Mesothelial cell of epicardium (in vitro differentiated cells): ENCODE measurements at places on chromosomes 5 and 9.

GRCh38 chr9:111825468-111826145, 30.9 kb upstream of the SHOC1 start:
- DNase-seq = no peak

- DNase-seq = no peak
These were observed 6.9 kb downstream of the TAF7 start for GRCh38 chr5:141313711-141314110.

DNA sequence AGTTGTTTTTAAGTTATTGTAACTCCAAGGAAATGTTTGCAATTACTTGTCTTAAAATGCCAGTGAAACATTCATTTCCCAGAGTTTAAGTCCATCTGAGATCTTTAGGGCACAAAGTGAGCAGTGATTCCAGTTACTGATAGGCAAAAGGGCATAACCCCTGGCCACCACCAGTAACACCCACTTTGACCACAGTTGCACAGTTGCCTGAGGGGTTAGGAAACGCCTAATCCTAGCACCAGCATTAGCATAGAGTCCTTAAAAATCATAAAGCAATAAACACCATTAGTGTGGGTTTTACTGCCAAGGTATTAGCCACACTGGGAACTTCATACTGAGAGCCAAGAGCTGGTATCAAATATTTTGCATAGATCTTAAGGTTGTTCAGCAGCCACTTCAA, 143.9 kb downstream of the SNCAIP start:
- no peak for DNase-seq

GRCh38 chr9:122580360-122580759, 2.8 kb downstream of the OR1L8 start:
- no peak for DNase-seq

- DNase-seq = no peak
These were observed 16.3 kb upstream of the SHB start for GRCh38 chr9:38085308-38085707.

GRCh38 chr5:149956685-149957084, 3.9 kb upstream of the SLC26A2 start:
- no peak for DNase-seq

GRCh38 chr9:108951578-108951977, 17.4 kb downstream of the ABITRAM start:
- no peak for DNase-seq

DNA sequence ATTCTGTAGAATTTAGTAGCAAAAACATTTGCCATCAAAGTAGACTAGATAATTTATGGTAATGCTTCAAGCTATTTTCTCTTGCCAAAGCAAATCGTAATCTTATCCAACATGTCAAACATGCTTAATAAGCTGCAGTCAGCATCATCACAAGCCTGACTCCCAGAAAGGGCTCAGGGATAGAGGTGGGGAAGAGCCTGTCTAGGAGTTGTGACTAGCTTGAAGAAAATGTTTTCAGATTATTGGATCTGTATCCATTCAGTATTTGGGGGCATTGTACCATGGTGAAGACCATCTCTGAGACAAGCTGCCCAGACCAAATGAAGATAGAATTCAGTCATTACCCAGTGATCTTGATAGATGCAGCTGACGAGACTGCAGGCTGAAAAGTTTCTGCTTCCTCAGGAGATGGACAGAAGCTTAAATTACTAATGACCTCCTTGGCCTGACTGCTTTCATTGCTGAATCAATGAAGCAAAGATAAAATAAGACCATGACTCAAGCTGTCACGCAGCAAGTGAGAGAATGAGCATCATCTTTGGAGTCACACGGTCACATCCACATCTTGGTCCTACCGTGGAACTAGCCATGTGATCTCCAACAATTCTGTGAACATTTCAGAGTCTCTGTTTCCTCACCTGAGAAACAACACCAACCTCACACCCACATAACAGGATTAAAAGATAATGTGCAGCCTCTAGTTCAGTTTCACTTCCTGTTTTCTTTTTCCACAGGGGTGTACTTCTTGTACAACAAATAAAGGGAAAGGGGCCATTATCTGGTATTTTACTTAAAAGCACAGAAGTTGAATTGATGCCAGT, 9.4 kb downstream of the ERAP2 start:
- DNase-seq = no peak

DNA sequence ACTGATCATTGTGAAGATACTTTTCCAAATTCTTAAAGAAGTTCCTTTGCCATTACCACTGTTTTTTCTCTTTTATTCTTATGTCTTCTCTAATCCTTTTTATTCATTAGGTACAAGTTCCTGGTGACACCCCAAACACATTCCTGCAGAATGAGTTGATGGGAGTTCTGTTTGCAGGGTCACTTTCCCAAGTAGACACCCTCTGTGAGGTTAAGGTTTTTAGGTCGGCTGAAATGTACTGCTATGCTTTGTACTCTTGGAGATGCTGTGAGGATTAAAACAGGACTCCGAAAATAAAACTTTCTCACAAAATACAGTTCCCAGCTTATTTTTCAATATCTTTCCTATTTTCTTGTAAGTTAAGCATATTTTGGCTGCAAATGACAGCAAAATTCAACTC, 143.3 kb upstream of the TLE4 start:
- no peak for DNase-seq

DNA sequence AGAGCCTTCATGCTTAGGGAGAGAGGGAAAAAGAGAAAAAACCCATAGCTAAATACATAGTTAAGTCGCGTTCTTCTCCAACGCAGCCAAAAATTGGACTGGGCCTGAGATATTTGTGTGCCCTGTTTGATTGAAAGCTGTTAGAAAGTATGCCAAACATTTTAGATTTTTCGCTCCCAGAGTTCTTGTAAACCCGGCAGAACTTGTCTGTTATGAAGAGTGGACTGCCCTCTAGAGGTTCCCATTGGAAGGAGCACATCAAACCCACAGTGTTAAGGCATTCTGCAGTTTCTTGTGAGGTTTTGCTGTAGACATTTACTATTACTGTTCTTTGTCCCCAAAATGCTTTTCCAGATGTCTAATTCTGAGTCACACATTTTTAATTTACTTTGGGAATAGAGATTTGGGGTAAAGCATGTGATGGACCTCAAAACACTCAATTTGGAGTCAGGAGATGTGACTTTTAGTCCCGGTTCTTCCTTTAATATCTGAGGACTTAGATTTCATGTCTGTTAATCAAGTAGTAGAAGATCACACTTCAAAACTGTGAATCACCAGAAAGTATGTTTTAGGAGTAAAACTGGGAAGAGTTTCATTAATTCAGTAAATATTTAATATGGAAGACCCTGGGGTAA, 96.6 kb downstream of the PCSK1 start:
- peak; percentile 53 for DNase-seq

DNA sequence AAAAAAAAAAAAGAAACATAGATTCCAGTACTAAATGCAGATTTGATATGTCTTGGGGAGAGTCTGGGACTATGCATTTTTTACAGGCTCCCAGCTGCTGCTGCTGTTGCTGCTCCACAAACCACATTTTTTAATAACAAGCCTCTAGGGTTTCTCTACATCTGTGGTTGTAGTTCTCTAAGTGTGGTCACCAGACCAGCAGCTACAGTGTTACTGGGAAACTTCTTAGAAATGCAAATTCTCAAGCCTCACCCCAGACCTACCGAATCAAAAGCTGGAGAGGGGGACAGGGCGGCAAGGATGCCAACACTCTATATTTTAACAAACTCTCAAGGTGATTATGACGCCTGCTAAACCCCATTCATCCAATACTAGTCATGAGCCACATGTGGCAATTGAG, 293.4 kb upstream of the PTGER4 start:
- no peak for DNase-seq

GRCh38 chr9:125820100-125820804, 73.1 kb downstream of the PBX3 start:
- no peak for DNase-seq

- no peak for DNase-seq
These were observed 7.2 kb upstream of the SPOCK1 start for GRCh38 chr5:137506296-137506695.

GRCh38 chr5:37871023-37871815, 31.4 kb upstream of the GDNF start:
- DNase-seq = no peak

DNA sequence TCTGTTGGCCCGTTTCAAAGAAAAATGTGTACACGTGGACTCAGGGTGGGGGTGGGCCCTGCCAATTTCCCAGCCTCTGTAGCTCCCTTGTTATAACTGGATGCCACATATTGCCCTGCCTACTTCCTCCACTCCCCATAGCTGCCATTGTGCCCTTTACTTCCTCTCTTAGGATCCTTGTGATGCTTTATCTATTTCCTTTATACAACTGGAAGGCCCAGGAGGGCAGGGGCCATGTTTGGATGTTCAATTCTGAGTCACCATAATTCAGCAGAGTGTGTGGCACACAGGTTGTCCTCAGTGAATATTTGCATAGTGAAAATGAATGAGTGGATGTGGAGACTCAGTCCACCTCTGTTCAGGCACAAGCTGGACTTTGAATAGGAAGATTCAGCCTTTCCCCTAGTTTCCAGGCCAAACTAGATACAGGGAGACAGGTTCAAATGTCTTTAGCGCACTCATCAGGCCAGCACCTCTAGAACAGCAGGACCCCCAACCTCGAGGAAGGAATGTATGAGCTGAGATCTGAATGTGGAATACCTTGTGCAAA, 10.6 kb upstream of the FEM1C start:
- DNase-seq = no peak

DNA sequence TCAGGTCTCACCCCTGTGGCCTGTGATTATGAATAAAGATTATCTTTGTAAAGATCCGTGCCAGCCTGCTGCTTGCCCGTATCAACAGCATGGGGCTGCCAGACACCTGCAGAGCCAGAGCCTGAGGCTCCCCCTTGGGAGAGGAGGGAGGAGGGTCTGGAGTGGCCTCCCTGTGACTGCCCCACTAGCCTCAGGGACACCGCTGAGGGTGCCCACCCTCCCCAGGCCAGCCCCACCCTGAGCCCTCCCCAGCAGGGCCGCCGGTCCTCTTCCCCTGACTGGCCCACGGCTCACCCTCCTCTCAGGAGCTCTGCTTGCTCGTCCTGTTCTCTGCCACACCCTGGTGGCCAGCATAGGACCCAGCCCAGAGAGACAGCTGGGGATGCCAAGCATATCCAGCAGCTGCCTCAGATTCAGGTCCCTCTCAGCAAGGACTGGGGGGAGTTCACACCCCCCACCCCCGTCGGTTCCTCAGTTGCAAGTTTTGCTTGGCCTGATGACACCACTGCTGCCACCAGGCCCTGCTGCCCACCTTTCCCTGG, 1.9 kb downstream of the SSNA1 start:
- DNase-seq = no peak

DNA sequence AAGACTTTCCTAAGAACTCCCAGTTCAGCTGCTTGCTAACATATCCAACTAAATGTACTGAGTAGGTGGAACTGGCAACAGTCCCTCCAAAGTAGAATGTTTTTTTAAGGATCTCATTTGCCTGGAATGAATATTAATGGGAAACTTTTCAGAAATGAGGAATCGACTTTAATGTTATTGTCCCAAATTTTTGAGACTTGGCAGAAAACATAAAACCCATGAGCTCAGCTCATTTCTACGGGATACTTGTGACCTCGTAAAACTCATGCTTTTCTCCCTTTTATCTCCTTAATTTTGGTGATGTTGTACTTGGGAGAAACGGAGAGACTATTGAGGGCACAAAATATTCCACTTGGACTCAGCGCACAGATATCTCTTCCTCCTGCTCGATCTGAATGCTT, 296.8 kb downstream of the EBF1 start:
- DNase-seq = no peak

GRCh38 chr9:110114859-110115201, 93.1 kb downstream of the C9orf152 start:
- DNase-seq = no peak

- no peak for DNase-seq
These were observed 7.2 kb upstream of the ZNF131 start for GRCh38 chr5:43113546-43113945.

DNA sequence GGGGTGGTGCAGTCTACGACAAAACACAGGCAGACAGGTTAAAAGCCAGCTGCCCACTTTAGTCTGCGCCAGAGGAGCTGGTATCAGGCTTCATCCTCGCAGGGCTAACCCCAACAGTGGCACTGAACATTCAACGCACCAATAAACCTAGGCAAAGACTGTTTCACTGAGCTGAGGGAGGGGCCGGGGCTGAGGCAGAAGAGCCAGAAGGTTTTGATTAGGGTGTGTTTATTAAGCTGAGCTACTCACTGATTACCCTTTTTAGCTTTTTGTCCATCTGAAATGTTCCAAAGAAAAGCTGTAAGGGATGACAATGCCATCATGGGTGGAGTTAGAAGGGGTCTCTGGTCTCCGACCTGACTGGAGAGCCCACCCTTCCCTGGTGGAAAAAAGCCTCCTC, 1.4 kb downstream of the ZMYND19 start:
- no peak for DNase-seq

DNA sequence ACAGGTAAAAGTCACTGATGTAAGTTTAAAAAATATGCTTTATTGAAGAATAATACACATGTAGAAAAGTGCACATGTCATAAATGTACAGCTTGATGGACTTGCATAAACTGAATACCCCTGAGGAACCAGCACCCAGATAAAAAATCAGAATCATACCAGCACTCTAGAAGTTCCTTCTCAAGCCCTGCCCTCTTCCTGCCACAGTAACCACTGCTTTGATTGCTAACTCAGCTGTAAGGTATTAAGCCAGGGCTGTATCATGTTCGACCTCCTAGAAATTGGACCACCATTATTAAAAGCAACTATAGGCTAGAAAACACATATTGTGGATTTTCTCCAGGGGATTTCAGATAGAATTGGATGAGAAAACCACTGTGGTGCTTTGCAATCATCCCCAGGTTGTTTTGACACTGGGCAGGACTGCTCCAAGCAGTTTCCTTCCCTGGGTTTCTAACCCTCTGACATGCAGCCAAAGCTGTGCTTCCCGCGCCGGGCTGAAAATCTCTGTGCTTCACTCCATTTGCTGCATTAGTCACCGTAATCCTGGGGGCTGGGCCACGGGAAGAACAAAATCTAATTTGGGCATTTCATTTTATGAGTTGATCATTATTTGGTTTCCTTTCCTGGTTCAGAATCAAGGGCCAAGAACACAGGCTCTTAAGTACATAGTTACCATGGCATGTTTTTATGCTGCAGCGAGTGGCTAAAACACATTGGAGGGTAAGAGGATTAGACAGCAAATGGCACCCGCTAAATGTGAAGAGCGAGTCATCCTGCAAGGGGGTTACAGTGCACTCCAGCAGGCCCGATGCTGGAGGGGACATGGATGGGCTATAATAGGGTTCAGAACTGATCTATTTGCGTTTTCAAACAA, 139.4 kb upstream of the IL12B start:
- DNase-seq = no peak

DNA sequence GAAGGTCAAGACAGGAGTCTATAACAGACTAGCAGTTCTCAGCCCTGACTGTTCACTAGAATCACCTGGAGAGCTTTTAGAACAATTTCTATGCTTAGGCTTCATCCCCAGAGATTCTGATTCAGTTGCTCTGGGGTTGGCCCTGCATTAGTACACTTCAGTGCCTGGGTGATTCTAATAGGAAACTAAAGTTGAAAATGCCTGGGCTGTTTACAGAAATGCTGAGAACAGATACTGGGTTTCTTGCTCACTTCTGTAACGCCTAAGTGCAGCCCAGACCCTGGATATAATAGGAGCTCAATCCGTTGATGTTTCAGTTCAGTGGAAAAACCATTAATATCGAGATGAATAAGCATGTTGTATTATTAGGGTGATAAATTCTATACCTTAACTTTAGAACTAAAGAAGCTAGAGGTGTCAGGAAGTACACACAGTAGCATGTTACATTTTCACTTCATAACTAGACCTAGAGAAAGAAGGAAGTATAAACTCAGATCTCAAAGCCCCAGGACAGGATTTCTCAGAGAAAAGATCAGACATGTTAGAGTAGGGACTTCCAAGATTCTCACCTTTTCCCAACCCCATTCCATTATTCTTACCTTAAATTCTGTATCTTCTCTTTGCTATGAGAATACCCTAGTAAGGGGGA, 20.4 kb downstream of the HAVCR2 start:
- no peak for DNase-seq
